ENCODE measurements at places on chromosomes 5 and 9.

GRCh38 chr9:85610074-85610860 lies 131.5 kb downstream of the AGTPBP1 start:
- peak; percentile 74 for DNase-seq

- no peak for DNase-seq
These were observed 79.5 kb upstream of the ZSWIM6 start for GRCh38 chr5:61252643-61252925.

- no peak for DNase-seq
These were observed 629.8 kb upstream of the C9orf72 start for GRCh38 chr9:28203036-28203435.

DNA sequence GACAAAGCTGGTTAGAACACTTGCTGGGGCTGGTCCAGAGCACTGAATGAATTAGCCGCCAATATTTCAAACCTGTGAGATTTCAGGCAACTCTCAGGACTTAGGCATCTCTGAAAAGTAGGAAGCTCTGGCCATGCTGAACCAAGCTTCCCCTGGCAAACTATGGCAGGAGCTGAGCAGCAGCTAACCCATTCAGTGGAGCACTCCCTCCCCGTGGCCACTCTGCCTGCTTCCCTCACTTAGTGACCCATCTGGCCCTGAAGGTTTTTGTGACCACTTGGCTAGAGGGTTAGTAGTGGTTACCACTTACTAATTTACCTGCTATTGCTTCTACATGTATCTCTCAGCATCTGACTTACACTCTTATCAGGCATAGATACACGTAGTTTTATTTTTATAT lies 25.5 kb downstream of the FOXI1 start:
- no peak for DNase-seq

DNA sequence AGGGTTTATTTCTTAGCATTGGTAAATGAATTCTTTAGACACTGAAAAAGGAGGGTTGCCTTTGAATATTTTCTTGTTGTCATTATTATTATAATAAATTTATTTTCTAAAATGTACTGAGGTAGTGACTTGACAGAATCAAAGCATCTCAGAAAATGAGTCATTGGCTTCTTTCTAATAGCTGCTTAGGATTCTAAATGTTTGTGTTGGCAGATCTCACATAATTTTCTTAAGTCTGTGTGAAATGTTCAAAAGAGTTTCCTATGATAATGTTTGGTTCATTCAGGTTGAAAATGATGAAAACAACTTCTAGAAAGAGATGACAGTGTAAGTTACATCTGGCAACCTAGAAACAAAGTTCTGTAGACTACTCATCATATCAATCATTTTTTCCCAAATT lies 69.7 kb downstream of the SH3GL2 start:
- DNase-seq: no peak

DNA sequence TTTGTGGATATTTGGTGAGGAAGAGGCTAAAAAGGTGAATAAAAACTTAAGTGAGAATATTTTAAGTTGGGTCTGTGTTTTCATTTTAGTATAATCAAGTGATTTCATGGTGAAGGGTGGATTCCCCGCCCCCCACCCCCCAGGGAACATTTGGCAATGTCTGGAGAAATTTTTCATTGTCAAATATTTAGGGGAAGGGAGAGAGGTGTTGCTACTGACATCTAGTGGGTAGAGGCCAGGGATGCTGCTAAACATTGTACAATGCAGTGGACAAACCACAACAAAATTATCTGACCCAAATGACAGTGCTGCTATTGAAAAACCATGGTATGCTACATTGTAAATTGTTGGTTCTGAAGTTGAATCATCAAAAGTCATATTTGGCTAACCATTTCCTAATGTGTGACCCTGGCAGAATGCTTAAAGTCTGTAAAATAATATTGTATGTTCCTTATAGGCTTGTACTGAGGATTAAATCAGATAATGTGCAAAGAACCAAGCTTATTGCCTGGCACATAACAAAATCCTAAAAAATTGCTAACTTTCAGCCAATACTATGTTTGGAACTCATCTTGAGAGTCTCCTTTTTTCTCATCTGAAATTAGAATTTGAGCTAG lies 5.6 kb downstream of the C5orf24 start:
- DNase-seq: peak; percentile 40

- DNase-seq: no peak
These were observed 412.1 kb downstream of the KDM4C start for GRCh38 chr9:7169717-7170389.

- DNase-seq: no peak
These were observed 69.4 kb upstream of the NFIB start for GRCh38 chr9:14383294-14383693.

DNA sequence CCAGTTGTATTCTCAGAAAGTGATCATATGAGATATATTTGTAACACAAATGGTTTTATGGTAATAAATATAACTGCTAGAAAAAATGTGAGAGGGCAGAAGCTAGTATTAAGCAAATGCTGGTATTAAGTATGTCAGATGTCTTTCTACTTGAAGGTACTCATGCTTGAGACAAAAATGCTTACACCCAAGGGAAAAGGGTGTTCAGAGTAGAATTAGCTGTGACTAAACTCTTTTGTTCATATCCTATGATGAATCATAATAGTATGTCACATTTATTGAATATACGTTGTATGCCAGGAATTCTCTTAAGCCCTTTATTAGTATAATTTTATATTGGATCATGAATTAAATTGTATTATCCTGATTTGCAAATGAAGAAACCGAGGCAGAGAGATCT lies 2.2 kb downstream of the ADGRV1 start:
- DNase-seq: no peak

DNA sequence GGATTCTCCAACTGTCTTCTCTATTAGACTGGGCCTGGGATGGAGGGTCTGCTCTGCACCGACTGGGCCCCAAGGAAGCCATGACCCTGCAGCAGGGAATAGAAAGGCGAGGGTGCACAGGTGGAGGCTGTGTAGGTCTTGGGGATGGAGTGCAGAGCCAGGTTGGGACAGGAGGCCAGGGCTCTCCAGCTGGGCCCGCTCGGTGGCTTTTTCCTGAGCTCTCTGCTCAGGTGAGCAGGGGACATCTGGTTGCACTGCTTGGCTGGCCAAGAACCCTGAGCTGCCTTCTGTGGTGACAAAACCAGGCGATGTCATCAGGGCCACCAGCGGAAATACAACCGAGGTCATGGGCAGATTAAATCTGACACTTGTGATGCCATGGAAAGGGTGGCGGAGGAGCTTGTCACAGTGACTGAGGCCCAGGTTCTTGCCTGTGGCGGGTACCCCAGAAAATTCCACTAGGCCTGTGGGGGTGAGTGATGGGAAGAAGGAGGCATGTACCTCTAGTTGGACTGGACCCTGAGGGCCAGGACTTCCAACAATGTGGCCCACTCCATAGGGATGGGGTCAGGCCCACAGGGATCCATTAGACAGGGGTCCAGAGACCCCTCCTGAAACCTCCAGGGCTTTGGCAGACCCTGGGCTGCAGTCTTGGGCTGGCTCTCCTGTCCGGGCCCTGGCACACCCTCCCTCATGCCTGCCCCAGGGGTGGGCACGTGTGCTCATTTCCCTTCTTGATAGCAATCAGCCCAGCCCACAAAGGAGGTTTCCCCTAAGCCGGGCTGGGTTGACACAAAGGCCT lies 4.4 kb upstream of the IL3 start:
- no peak for DNase-seq
